ENCODE measurements at places on chromosomes 12 and 14. TPM values are rescaled to one million over a fixed set of nuclear protein-coding genes. Genes with fewer than 3 reads are reported as not detected.

Gene TTC9
- total RNA-seq = 5.4 TPM

Gene KERA
- not detected for total RNA-seq

Gene GPRC5A
- 0.34 TPM for total RNA-seq

Gene SNX6
- total RNA-seq = 62.0 TPM

Gene CLEC4D
- total RNA-seq = not detected

Gene NID2
- not detected for total RNA-seq

Gene MARK3
- total RNA-seq = 71.0 TPM

Gene SMCO3
- total RNA-seq = not detected

DNA sequence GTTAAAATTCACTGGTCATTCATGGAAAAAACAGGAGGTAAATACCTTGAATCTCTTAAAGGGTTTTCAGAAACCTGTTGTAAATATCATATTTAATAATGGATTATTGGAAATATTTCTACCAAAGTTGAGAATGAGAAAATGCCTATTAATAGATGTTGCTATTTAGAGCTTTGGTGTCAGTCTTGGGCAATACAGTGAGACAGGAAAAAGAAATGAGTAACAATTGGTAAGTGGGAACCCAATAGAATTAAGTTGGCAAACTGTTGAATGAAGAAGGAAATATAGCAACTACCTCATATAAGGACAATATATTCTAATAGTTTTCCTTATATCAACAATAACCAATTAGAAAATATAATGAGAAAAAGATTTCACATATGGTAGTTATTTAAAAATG, 78.0 kb downstream of the ATF7IP start:
- no peak for DNase-seq

DNA sequence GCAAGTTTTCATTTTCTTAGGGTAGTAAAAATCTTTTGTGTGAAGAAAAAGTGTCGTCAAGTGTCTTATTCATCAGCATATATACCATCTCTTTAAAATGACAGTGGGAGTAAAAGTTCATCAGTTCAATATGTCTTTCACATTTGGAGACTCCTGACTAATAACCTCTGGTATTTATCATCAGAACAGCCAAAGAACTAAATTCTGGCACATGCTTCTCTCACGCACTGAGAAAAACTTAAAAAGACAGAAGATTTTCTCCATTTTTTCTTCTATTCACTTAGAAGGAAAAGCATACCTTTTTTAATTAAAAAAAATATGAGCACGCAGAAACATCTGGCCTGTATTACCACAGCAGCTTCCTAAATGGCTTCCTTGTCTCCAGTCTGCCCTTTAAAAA, 265.7 kb downstream of the AKAP6 start:
- DNase-seq = no peak

DNA sequence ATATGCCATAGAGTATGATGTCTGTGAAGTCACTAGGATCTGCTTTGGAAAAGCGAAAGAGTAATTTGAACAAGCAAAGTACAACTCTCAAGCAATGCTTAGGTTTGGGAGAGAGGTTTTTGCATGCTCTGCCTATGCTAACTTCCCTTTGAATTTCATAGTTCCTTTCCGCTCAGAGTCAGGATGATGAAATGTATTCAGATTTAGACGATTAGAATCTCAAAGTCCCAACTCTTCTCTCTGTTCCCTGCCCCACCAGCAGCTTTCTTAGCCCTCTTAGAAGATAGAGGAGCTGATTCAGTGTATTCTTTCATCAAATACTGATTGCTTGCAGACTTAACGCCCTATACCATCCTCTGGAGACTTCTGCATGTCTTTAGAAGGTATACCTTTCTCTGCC, 11.5 kb downstream of the RAB5B start:
- DNase-seq = no peak

GRCh38 chr12:76790564-76791552, 26.9 kb downstream of the ZDHHC17 start:
- DNase-seq = no peak

- no peak for DNase-seq
Measured at GRCh38 chr12:46454981-46455380, 82.4 kb upstream of the SLC38A2 start.

DNA sequence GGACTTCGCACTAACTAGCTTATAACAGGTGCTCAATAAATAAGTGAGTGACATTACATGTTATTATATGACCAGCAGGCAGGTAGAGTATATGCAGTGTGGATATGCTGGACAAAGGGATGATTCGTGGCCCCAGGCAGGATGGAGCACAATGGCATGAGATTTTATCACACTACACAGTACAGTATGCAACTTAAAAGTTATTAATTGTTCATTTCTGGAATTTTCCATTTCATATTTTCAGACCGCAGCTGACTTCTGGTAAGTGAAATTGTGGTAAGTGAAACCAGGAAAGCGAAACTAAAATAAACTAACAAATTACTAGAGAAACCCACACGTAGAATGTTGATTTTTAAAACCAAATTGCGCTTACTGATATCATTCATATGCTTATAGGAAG, 3.3 kb downstream of the PARP11 start:
- peak; percentile 27 for DNase-seq

DNA sequence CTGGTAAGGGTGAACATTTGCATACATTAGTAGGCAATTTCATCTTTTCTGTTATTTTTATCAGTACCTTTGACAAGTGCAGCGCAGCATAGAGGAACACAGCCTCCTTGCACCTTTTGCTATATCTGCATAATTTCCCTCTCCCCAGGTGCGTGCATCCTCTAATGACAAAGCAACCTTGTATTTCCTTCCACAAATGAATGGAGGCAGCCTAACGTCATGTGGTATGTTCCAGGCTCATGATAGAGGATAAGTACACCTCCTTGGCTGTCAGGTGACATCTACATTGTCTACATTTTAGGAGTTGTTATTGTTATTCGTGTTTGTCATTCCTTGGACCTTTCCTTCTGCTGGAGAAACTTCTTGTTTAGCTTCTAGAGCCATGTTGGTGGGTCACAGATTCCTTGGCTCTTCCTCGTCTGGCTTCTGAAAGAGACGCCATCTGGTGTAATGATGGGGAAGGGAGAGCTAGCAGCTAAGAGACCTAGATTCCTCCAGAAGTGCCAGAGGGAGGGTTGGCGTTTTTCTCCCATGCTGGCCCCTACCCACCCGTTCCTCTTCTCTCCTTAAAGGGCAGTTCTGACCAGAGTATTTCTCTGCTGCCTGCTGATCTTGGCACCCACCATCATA, 37.0 kb downstream of the EVL start:
- DNase-seq = no peak

DNA sequence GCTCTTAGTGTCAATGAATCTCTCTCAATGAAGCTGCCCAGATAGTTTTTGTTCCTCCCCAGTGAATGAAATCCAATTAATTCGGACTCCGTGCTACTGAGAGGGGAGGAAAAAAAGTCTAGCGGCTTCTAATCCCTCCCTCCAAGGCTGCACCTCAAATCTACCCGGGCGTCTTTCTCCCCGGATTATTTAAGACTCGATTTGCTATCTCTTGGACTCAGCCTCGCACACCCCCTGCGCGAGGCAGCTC, 134 bp downstream of the DUSP6 start:
- no peak for DNase-seq

GRCh38 chr12:53212931-53213330, 5.9 kb upstream of the ITGB7 start:
- no peak for DNase-seq

DNA sequence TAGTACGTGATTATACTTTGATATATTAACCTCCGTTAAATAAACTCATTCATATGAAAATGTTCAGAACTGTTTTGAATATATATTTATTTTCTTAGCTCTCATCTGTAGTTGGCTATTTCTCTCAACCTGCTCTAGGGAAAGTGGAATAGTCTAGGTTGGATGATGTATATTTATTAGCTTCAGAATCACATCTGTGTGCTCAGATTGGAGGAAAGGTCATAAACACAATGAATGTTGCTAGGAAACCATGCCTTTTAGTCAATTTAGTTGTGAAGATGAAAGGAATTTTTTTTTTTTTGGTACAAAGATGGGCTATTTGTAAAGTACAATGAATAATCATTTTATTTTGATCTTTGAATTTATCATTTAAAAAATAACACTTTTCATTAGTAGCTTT, 439.1 kb downstream of the FOXG1 start:
- no peak for DNase-seq

GRCh38 chr12:49693931-49694444, 13.2 kb downstream of the FMNL3 start:
- no peak for DNase-seq

GRCh38 chr14:90060965-90061684, 669 bp upstream of the KCNK13 start:
- DNase-seq = peak; percentile 9

GRCh38 chr12:39378341-39378740, 64.6 kb downstream of the KIF21A start:
- no peak for DNase-seq

DNA sequence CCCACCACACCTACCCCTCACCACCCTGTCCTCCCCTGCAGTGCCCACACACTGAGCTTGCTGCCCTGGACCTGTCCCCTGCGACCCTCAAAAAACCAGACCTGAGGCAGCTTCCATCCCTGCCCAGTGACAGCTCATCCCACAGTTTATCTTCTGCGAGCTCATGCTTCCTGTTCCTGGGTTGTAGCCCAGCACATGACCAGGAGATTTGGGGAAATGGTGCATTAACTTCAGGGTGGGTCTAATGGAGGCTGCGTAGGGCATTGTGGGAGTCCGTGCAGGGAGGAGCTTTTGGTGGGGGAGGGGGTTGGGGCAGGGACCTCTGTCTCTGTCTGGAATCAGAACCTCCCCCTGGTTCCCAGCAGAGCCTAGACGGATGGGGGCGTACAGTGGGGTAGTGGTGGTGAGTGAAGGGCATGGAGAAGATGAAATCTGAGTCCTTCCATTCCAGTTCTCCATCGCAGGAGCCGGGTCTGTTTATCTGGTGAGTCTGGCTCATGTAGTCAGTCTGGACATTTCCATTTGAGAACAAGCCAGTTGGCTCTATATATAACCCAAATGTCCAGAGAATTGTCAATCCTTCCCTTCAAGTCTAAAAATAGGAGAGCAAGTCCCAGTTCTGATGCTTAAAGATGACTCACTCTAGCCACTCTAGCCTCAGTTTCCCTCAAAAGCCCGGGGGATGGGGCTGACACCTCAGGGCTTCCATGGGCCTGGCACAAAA, 270.9 kb downstream of the CACNA1C start:
- DNase-seq = no peak

Data from activated naive CD8-positive, alpha-beta T cell treated with anti-CD3 and anti-CD28 coated beads for 36 hours (primary cell).